Gastroesophageal sphincter (tissue), 4 donors: ENCODE measurements at places on chromosomes 13 and 19.

DNA sequence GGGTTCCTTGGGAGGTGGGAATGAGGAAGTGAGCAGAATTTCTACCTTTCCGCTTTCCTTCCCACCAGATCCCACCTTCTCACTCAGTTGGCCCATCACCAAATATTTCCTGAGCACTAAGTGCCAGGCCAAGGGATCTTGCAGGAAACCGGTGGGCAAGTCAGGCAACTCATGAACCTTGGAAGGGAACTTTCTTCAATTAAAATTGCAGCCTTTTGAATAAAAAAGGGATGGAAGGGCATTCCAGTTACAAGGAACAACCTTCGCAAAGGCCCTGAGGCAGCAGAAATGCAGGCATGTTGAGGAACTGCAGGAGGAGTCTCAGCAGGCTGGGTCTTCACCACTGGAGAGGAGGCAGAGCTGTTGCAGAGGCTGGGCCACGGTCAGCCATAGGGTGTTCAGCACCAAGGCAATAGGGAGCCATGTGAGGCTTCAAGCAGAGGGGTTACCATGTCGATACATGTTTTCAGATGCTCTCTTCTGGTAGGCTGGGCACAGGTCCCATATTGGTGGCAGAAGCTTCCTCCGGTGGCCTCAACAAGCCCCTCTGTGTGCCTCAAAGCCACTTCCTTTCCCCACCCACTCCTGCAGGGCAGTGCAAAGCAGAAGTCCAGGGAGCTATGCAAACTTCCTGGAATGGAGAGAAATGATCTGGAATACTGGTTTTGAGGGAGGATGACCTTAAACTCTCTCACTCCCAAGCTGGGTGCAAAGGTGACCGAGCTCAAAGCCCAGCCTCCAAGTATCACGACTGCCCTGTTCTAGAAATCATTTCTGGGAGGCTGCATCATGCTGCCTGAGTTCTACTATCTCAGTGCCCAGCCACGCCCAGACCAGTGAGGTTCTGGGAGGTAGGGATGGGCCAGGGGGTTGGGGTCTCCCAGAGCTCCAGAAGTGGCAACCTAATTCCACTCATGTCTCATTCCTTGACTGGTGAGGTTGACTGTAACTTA lies at the start of gene FUT6:
TSS of gene FUT6 (minus strand) at position 638 of the 953 bp plus-strand sequence. CDS start 7,135 bp downstream, outside the sequence.
- no peak for ATAC-seq

- no peak for ATAC-seq
Observed at GRCh38 chr13:46181840-46182490, at the start of gene LCP1. TSS of gene LCP1 (minus strand) at chr13:46182177. CDS start at chr13:46159662, 22,515 bp downstream.

- ATAC-seq: no peak
Observed at GRCh38 chr13:31947105-31947504, 84.5 kb upstream of the FRY start.

DNA sequence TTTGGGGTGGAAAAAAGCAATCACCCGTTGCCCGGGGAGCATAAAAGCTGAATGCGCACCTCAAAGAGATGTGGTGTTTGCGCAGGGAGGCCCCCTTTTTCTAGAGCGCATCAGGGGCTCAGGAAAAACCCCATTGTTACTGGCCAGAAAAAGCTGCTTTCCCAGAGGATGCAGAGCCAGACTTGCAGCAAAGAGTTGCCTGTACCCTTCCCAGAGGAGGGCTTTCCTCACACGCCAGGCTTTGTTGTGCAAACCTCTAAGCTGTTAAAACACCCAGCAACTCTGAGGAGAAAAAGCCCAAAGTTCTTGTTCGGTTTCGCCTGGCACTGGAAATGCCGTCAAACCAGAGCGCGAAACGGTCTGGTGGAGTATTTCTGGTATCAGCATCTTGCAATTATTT lies 29.3 kb downstream of the GSX1 start:
- ATAC-seq: no peak

- ATAC-seq: no peak
Observed at GRCh38 chr13:41401366-41401765, 56.0 kb upstream of the RGCC start.

DNA sequence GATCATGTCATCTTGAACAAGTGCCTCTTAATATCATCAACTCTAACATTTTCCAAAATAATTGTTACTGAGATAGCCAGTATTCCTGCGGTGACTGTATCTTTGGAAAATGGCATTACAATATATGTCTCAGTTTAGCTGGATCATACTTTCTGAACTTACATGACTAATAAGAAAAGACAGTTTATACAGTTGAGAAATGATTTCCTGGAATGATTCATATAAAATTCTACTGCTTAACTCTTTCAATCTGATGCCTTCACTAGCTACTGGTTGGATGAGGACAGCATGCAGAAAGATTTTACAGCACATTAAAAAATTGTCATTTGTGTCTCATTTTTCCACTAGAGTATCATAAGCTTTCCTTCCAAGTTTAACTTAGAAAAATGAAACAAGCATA lies 302.1 kb downstream of the PCDH17 start:
- no peak for ATAC-seq

GRCh38 chr13:75309981-75310580 lies 171.9 kb downstream of the TBC1D4 start:
- no peak for ATAC-seq

DNA sequence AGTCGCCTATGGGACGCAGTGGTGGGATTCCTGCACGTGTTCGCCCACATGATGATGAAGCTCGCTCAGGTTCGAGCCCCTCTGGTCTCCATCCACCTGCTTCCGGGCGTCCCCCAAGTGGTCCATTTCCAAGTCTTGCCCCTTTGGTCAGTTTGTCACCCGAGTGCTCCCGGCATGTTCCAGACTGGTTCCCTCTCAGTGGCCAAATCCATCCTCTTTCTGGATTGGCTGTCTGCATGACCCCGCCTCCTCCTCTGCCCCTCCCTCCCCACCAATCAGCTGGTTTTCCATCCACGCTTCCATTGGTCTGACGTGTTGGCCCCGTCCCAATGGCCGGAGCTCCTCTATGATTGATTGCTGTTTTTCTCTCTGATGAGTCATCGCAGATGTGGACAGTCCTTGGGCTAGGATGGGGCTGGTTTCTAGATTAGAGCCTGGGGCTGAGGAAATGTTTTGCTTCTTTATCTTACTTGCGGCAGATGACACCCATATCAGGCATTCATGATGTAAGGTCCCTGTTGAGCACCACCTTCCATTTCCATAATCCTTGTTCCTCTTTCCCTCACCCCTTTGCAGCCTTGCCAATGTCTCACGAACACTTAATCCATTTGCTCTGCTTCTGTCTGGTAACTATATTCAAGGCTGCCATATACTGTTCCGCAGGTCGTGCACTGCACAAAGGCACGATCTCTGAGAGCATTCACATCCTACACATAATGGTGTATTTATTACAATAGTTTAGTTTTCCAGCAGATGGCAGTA lies 73.8 kb downstream of the MAP4K1 start:
- ATAC-seq: peak; percentile 85

- ATAC-seq: no peak
Observed at GRCh38 chr19:56900573-56901097, 60.1 kb upstream of the PEG3 start.

- no peak for ATAC-seq
Observed at GRCh38 chr13:106182404-106182803, 353.1 kb downstream of the EFNB2 start.

DNA sequence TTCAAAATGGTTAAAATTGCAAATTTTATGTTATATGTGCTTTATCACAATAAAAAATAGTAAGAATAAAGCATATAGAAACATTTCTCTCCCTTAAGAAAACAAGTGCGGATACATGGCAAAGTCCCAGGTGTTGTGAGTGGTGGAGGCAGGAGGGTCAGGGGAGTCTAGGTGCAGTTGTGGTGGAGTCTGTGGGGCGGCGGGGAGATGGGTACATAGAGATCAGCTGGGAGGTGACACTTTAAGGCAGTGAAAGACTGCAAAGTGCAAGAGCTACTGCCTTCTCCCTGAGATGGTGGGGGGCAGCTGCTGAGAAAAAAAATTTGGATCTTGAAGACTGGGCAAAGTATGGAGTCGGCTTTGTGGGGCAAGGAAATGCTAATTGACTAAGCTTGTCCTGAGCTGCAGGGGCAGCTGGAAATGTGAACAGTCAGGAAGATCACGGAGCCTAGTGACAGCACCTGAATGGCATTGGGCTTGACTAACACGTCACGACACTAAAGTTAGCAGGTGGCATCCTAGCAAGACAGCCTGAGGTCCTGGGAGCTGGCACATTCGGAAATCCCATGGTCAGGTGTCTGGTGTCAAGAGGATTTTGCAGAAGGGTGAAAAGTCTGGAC lies 72.9 kb upstream of the IRS2 start:
- no peak for ATAC-seq

DNA sequence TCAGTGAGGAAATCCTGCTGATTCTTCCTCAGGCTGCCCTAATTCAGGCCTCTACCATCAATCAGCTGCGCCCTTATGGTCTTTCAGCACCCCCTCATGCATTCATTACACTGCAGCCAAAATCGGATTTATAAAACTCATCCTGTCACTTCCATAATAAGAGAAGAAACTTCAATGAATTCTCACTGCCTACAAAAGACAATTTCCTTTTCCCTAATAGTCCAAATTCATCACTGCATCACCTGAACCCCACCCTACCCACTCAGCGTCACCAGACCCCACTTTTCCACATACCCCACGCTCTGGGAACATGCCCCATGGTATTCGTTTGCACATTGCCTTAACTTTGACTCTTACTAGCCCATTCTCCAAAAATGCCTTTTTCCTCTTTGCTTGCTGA lies 92.0 kb downstream of the C13orf42 start:
- no peak for ATAC-seq

GRCh38 chr19:58279925-58280316 lies 1.2 kb downstream of the ZNF8 start:
- no peak for ATAC-seq

DNA sequence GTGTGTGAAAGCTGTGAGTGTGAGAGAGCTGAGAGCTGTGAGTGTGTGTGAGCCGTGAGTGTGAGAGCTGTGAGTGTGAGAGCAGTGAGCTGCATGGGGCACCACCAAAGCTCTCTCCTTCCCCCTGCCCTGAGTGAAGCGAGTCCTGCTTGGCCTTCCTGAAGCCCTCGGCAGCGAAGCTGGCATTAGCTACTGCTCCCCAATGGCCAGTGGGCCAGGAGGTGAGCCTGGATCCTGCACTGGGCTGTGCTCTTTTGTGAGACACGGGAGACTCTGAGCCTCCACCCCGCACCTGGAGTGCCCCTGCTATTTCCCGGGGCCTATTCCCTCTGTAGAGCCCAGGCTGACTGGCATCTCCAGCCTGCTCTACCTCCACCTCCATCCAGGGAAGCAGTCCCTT lies 51.5 kb downstream of the HSPH1 start:
- no peak for ATAC-seq

DNA sequence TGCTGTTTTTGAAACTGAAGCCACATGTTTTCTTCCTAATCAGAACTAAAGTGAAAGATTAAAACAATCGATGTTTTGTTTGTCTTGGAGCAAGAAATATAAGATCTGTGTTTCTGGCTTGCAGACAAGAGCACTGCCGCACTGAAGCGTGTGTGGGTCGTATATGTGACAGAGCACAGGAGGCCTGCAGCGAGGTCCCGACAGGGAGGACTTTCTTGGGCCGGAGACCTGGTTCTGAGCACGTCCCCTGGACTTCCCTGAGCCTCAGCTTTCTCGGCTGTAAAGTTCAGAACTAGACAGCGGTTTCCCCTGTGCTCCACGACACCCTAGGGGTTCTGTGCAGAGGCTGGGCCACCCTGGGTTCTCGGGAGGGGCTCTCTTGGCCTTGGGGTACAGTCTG lies 60.5 kb downstream of the GADD45B start:
- ATAC-seq: no peak

- ATAC-seq: no peak
Observed at GRCh38 chr13:46844431-46844830, 47.5 kb upstream of the ESD start.

- ATAC-seq: peak; percentile 48
Observed at GRCh38 chr19:18742838-18743783, 48.0 kb downstream of the COMP start.

DNA sequence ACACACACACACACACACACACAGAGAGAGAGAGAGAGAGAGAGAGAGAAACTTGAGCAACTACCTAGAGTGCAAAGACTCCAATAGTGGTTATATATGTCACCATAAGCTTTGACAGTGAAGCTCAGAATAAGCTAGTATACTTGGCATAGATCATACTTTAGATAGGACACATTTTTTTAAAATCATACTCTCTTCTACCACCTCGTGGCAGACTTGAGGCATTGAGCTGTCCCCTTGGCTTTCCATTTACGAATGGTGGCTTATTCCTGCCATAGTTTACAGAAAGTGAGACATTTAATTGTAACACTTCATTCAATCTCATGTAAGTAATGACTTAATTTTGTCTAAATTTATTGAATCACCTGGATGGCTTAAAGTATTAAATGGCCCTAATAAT lies 108.2 kb downstream of the EDNRB start:
- no peak for ATAC-seq

DNA sequence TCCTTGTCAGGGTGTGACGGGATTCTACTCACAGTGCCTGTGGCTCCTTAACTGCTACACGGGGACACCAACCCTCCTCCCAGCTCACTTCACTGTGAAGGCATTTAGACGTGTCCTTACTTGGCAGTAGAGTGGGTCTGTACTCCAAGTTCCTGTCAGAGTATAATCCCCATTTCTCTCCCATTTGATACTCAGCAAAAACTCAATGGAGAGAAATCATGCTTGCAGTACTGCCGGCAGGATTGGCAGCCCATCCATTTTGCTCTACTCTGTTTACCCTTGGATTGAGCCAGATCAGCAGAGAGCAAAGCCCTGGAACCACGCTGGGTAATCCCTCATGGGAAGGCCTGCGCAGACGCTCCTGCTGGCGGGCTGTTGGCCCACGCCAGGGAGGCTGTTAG lies 28.9 kb downstream of the ARL11 start:
- peak; percentile 89 for ATAC-seq

DNA sequence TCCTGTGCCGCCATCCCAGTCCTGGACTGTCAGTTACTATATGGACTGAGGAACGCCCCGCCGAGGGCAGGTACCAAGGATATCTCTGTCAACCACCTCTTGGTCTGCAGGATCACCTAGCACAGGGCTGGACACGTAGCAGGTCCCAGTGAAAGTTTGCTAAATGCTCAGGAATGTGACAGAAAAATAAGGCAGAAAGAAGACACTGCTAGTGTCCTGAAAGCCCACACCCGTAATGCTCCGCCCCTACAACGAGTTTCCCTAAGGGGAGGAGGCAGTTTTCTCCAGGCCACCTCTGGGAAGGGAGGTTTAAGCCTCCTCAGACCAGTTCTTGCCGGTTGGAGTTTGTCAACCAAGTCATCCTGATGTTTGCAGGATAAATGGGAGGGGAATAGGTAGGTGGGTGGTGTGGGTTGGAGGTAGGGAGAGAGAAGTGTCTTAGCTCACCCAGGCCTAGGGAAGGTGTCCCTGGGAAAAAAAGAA lies 1.7 kb upstream of the SERTAD3 start:
- ATAC-seq: no peak
